ENCODE measurements at places on chromosomes 2 and 18.

GRCh38 chr2:134391751-134392160 is 137.9 kb downstream of the MGAT5 start:
- no peak for DNase-seq

- no peak for DNase-seq
Measured at GRCh38 chr18:35022426-35023001, 18.7 kb upstream of the MAPRE2 start.

DNA sequence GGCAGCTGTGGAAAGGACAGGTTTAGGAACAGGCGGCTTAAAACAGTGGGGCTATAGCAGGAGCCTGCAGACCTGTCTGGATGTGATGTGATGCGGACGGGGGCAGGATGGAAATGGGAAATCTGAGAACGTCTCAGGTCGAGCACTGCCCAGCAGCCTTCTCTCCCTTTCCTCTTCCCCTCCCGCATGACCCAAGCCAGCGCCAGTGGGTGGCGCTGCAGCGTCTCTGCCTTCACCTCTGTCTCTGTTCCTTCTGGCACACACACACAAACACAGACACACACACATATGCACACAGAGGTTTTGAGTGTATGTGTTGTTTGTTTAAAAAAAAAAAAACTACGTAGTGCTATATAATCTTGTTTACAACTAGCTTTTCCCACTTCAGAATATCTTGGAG is 82.0 kb upstream of the SLC66A3 start:
- DNase-seq, result peak; percentile 44

GRCh38 chr2:175195012-175195411 is 13.5 kb upstream of the ATP5MC3 start:
- no peak for DNase-seq

DNA sequence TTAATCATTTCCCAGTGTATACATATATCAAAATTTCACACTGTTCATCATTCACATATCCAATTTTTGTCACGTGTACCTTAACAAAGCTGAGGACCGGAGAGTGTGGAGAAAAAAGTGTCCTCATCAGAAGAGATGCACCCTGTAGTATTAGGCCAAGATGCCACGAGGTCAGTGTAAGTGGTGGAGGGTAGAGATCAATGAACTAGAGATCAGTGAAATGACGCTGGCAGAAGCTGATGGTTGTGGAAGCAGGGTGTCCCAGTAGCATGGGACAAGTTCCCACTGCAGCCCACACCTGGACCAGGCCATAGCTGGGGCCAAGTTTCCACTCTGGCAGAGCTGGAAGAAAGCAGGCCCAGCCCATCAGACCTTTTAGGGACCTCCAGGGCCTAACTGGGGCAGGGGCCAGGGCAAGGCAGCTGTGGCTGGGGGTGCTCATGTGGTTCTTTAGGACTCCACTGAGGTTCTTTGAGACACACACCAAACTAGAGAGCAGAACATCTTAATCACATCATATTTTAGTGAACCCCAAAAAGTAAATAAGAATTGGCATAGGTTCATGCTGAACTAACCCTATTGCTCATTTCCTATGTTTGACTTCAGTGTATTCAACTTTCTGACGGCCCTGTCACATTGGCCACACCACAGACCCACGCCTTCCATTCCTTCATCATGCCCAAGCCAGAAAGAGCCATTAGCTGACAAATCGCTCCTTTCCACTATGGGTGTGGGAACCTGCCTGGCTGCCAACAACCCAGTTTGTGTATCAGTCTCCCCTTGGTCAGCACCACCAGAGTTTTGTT is 21.6 kb upstream of the GPR55 start:
- no peak for DNase-seq

DNA sequence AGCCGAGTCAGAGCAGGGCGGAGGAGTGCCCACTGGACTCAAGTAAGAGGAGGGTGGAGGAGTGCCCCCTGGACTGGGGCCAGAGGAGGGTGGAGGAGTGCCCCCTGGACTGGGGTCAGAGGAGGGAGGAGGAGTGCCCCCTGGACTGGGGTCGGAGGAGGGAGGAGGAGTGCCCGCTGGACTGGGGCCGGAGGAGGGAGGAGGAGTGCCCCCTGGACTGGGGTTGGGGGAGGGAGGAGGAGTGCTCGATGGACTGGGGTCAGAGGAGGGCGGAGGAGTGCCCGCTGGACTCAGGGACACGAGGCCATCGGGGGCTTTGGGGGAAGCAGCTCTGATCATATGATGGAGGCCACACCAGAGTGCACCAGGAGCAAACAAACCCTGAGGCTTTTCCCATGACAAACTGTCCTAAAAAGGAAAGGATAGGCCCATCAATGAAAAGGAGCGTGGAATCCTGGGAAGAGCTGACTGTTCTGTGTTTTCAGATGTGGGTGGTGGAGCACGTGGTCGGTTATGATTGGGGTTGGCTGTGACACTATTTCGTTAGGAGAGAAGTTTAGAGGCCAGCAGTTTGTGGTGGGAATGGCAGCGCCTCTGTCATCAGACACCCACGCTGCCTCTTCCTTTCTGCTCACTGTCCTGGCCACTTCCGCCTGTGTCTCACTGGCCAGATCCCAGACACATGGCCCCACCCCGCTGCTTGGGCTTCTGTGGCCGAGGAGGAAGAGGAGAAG is 24.5 kb upstream of the HPCAL1 start:
- DNase-seq, result peak; percentile 94

- DNase-seq, result no peak
Measured at GRCh38 chr2:177537213-177537612, 144.6 kb downstream of the AGPS start.

GRCh38 chr2:20425371-20425881 is 21.4 kb upstream of the RHOB start:
- DNase-seq, result peak; percentile 88

GRCh38 chr18:51098513-51098912 is 68.5 kb downstream of the SMAD4 start:
- no peak for DNase-seq

All from fibroblast of mammary gland (primary cell).